ENCODE measurements at places on chromosomes 5 and 9. TPM values are rescaled to one million over a fixed set of nuclear protein-coding genes. Genes with fewer than 3 reads are reported as not detected.

DNA sequence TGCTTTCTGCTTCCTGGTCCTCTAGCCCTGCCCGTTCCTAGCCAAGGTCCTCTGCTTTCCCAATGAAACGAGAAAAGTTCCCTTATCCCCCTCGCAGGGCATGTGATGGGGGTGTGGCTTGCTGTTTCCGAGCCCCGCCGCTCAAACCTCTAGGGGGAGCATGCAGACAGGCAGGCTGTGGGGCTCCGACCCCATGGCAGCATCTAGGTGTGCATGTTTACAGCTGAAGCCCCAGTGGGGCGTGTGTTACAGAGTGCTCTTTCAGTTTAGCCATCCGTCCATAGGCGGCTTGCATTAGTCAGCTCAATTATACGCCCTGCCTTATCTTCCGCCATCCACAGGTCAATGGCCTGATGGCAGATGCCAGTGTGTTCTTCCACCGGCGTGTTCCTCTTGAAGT is 48.3 kb upstream of the SPATA31E1 start:
- no peak for DNase-seq

- DNase-seq: peak; percentile 57
Observed at GRCh38 chr9:20620650-20621470, 1.4 kb downstream of the MLLT3 start.

- no peak for DNase-seq
Observed at GRCh38 chr9:108634204-108634603, 221.6 kb downstream of the ACTL7B start.

DNA sequence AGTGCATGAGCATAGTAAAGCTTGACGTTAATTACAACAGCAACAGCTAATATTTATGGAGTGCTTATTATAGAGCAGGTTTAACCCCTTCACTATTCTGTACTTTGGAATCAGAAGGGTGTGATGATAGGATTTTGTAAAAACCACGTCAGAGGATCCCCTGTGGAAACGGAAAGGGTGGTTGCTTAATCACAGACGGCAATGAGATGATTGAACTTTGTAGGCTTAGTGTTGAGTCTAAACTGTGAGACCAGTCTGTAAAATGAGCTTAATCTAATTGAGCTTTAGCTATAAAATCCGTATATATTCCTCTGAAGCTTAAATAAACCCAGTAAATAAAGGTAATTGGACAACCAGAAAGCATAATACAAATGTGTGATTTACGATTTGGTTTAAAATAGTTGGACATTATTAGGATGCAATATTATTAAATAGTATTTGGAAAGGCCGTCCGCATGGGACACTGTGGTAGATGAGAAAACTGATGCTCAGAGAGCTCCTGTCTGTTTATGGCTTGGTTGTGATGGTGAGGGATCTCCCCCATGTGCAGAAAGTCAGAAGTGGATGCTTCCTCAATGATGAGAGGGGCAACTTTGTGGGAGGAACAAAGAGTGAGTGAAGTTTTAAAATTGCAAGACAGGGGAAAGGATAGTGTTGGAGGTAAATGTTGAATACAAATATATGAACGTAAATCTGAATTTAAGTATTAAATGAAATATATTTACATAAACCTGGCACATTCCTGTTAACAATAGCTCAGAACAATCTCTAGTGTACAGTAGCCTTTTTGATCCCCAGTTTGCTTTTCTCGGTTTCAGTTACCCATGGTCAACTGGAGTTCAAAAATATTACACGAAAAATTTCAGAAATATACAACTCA is 23.4 kb upstream of the SCGB3A2 start:
- DNase-seq: no peak

DNA sequence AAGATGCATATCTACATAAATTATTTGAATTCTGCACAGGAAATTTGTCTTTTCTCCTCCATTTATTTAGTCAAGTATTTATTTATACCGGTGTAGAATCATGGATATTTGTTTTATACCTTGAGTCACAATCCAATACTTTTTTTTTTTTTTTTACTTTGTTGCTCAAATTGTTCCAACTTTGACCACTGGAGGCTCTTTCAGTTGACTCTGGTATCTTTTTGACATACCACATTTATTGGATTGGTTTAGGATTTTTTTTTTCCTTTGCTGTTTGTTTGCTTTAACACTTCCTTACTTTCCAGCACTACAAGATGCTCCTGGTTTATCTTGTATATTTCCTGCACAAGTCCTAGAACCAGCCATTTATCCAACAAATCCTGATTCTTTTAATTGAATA is 543.1 kb upstream of the RIOK2 start:
- DNase-seq: no peak

DNA sequence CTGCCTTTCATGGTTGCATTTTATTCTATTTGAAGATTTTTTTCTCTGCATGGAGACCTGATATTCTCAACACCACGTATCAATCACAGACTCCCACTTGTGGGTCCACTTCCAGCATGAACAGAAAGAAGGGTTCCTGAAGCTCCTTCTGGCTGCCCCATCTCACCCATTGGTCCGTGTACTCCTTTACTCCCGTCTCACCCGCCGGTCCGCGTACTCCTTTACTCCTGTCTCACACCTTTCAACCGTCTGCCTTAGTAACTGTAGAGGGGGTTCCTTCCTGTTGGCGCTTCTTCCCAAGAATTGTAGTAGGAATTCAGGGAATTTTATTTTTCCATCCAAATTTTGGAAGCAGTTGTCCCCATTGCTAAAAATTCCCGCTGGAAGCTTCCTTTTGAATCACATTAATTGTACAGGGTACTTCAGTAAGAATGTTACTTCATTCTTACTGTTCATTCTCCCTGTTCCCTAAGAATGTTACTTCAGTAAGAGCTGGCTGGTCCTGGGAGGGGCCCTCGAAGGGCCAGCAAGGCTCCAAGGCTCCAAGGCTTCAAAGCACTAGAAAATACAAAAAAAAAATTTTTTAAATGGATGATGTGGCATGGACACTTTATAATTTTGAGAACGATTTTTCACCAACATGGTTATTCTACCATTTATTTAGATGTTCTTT is 3.9 kb upstream of the LPCAT1 start:
- DNase-seq: peak; percentile 26

- no peak for DNase-seq
Observed at GRCh38 chr5:6349387-6349786, 29.0 kb downstream of the MED10 start.

DNA sequence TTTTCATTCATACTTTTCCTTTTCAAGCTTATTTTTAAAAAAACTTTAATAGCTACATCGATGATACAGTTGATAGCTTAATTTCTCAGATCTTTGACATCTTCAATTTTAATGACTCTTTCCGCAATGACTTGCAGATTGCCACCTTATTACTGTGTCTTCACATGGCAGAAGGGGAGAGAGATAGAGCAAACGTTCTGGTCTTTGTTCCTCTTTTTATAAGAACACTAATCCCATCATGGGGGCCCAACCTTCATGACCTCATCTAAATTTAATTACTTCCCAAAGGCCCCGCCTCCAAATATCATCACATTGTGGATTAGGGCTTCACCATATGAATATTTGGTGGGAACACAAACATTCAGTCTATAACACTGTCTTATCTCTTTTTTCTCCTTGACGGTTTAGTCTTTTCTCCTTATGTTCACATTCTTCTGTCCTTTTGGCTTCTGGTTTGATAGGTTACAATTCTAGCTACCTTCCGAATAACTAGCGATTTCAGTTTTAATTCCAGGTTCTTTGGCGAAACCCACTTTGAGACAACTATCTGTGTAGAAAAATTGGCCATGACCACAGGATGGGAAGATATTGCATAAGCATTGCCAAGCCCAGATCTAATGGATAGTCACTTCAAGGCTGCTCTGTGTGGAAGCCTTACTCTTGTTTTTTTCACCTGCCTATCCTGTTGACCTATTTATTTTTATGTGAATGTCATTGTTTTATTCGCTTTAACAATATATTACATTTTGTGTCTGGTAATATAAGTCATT is 5.0 kb downstream of the ZNF189 start:
- no peak for DNase-seq

Gene NTRK2
- total RNA-seq: 0.12 TPM

DNA sequence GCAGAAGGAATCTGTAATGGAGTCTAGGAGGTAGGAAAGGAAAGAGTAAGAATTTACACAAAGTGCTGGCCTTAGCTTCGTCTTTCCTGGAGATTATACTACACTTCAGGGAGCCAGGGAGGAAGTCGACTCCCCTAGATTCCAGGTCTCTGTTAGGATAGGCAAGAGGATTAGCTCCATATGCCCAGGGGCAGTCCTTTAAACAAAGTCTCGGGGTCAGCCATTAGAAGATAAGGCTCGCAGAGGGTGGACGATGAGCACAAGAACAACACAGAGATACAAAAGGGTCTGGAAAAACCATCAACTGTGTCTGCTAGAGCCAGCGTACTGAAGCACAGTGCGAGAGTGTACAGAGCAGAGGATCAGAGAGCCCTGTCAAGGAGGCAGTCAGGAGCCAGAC is 344.7 kb upstream of the TNC start:
- no peak for DNase-seq

Gene GPR151
- total RNA-seq: not detected

DNA sequence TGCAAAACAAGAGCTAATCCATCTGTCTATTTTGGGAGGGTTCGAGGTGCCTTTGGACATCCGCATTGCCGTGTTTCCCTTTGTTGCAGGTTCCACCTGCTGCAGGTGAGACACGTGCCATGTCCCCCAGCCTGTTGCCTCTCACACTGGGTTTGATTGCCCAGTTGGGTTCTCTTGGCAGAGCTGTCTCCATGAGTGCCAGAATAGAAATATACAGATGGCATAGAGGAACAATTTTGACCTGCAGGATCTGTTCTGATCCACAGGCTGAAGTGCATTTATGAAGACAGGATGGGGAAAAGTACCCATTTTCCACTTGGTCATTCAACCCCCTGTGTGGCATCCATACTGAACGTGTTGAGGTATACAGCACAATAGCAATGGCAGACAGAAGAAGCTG is 178.1 kb downstream of the SGCD start:
- DNase-seq: no peak

Data from activated CD8-positive, alpha-beta memory T cell treated with anti-CD3 and anti-CD28 coated beads, Interleukin-2, amount 10 ng/mL, durations not matched to agents 7 days and 5 days (primary cell).